Dermis microvascular lymphatic vessel endothelial cell (primary cell): ENCODE measurements at places on chromosomes 13 and 19. TPM values are rescaled to one million over a fixed set of nuclear protein-coding genes. Genes with fewer than 3 reads are reported as not detected.

GRCh38 chr13:112685896-112686295 lies 3.9 kb upstream of the ATP11A start:
- no peak for DNase-seq

DNAAF3 gene
- 0.26 and 0.38 TPM in 2 replicates for total RNA-seq

DNA sequence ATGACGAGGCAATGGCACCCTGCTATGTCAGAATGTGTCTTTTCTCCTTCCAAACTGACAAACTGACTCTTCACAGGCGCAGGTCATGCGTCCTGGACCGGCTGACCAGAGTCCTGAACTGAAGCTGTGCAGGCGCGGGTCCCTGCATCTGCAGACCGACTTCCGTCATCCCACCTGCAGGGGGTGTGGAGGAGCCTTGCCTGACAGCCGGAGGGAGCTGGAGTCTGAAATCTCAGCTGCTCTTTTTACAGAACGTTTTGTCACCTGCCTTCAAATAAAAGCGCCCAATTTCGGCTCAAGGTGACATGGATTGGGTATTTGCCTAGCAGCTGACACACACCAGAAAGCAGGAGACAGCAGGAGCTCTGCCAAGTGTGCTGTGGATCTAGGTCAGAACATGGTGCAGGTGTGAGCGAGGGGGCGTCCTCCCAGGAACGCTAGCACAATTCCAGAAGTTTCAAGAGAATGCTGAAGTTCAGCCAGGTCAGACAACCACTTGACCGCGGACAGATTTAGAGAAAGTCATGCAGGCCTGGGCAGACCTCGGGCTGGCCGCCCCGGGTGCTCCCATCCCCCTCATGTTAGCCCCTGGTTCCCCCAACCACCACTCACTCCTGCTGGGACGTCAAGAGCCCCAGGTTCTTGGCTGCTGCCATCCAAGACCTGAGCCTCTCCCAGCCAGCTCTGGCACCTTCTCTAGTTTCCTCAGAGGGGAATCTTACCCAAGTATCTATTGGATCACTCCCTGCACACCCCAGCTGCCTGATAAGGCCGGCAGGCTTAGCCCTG lies 32.8 kb downstream of the ELL start:
- no peak for DNase-seq

CPAMD8 gene
- 1.5 and 2.4 TPM in 2 replicates for total RNA-seq

VSTM2B gene
- not detected in 2 replicates for total RNA-seq

DNA sequence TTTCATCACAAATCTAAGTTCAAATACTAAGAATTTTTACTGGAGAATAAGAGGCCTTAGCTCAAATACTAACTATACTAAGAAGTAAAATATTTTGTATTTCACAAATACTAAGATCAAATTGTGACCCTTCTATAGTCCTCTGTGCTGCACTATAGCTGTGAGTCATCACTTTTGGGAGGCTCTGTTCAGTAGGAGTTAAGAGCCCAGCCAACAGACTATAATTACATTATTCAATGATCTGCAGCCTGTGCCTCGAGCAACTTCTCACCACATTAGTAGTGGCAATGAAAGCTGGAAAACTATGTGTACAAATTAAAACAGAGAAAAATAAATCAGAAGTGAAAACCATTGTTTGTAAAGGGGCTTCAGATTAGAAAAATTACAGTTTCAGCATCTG lies 147.3 kb upstream of the GPC6 start:
- no peak for DNase-seq

DNA sequence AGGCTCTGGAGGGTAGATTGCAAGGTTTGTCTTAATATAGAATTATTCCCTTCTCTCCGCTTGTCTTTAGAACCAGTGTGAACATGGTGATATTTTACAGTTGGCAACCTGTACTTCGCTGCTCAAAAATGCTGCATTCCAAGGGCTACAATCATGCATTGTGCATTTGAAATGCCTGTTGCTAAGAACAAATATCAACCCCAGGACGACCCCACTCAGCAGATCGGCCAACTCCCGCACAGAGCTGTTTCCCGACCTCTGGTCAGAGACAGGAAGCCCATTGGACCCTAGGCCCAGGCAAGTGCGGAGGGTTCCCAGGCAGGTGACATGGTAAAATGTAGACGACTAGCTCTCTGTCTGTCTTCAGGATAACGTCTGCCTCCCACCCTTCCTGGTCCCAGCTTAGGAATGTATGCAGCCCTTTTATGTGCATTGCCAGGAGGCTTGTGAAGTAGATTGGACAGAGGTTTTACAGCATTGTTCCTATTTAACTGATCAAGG lies 263.5 kb downstream of the FOXO1 start:
- DNase-seq: peak; percentile 80

DNA sequence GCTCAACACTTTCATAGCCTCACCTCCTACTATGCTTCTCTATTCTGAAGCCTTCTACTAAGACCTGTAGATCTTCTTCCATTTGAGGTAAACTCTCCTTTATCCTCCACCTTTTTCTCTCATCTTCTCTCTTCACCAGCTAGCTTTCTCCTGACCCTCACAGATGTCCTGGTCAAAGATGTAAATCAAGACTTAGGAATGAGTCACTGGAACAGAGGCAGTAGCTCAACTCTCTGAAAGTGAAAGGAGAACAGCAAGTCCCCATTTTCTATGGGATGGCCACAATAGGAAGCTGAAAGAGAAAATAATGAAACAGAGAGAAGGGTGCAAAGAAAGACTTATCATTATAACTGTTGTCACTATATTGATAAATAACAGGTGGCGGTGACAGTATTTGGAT lies 86.1 kb upstream of the DOCK9 start:
- DNase-seq: no peak

DNA sequence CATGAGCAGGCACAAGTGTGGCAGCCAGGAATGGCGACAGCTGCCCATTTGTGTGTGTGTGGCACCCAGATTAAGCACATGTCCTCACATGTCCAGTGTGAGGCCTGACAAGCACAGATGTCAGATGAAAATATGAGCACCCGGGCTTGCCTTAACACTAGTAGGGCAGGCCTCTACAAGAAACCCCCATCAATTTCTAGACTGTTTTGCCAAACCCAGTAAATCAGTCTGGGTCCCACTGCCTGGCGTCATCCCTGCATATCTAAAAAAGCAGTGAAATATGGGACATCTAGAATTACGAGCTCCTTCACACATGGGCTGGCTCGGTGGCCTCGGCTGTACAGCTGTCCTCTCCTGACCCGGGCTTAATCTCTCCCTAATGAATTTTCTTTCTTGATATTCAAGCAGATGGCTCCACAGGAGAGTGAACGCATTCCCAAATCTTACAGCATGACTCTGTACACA lies 432.7 kb downstream of the FOXO1 start:
- no peak for DNase-seq

GRCh38 chr13:113536461-113537110 lies 46.1 kb upstream of the DCUN1D2 start:
- DNase-seq: no peak
